Sciatic nerve (tissue), 2 donors: ENCODE measurements at places on chromosomes 2 and 18.

DNA sequence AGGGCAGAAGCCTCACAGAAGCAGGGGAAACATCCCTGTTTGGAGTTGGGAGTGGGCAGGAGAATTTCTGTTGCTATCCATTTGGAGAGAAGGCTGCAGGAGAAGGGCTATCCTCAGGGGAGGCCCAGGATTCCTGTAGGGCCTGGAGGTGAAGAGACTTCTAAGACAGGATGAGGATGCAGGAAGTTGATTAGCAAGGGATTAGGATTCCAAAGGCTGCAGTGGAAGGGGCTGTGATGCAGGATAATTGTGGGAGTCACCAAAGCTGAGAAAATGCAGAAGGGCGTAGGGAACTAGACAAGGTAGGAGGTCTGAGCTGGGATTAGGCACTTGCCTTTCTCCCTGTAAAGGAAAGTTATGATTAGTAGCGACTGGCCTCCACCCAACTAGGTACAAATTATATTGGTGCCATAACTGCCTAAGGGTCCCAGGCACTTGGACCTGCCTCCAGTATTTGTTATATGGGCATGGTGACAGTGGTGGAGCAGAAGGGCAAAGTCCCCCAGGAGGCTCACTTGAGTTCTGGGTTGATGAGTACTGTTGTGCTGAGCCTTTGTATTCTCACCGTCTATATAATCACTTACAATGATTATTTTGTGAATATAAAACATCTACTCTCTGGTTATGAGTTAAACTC lies 96.4 kb upstream of the MSTN start:
- no peak for DNase-seq

DNA sequence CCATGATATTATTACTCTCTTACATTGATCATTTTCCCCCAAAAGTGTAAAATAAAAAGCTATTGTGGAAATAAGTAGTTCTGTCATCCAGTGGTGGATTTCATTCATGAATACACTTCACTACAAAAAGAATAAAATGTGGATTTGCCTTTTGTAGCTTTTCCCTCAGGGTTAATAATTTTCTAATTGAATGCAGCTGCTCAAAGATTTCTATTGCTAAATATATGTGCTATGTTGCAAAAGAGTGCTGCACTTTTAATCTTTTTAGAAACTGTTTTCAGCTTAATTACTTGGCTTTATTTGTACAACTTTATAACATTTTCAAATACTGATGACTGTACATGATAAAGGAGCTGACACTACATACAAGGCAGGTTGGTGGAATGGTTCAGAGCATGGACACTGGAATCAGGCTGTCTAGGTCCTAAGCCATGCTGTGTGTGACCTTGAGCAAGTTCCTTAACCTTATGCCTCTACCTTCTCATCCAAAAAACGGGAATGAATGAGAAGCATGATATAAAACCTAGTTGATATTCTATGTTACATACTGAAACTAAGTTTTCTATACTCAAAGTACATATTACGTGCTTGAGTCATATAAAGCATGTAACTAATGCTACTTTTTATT lies 128.8 kb downstream of the THSD7B start:
- DNase-seq = no peak

- DNase-seq = no peak
These were observed 944.9 kb downstream of the CNTNAP5 start for GRCh38 chr2:124970030-124970429.

DNA sequence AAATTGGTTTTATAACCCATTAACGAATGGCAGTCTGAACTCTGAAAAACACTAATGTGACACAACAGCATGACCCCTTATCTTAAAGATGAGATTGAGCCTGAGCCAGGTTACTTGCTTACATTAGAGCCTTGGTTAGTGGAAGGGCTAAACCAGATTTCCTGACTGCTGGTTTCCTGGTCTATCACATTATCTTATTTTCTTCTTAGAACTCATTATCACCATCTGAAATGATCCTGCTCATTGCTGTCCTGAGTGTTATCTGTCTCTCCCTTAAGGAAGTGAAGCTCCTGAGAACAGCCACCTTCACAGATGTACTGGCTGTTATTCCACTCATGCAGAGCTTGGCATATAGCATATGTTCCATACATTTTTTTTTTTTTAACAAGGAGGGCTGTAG lies 9.0 kb upstream of the NRP2 start:
- no peak for DNase-seq

DNA sequence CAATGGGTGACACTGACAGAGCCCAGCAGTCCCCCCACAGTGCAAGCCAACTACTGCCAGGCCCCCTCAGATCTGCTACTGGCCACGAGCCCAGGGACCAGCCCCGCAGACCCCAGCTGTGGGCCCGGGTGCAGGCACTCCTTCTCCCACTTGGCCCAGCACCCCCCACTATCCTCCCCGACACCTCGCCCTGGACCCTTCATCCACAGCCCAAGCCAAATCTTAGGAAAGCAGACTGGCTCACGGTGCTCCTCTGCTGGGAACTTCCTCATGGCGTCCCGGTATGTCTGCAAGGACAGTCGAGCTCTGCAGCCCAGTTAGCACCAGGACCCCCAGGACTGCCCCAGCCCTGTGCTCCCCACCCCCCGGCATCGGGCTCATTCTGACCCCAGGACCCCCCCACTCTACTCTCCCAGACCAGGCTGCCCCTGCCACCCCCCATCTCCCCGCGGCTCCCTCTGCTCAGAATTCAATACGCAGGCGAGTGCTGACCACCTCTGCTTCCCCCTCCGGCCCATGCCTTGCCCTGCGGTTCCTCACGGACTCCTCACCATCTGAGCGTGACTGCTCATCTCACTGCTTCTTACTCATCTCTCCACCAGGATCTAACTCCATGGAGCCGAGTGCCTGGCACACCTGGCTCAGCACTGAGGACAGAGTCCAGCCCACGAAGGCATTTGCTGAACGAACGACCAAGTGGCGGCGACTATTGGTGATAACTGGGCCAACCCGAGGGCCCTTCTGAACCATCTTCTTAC lies 85.7 kb downstream of the PXDN start:
- DNase-seq = peak; percentile 53

- DNase-seq = no peak
These were observed 256.5 kb downstream of the CDH20 start for GRCh38 chr18:61589724-61590065.

DNA sequence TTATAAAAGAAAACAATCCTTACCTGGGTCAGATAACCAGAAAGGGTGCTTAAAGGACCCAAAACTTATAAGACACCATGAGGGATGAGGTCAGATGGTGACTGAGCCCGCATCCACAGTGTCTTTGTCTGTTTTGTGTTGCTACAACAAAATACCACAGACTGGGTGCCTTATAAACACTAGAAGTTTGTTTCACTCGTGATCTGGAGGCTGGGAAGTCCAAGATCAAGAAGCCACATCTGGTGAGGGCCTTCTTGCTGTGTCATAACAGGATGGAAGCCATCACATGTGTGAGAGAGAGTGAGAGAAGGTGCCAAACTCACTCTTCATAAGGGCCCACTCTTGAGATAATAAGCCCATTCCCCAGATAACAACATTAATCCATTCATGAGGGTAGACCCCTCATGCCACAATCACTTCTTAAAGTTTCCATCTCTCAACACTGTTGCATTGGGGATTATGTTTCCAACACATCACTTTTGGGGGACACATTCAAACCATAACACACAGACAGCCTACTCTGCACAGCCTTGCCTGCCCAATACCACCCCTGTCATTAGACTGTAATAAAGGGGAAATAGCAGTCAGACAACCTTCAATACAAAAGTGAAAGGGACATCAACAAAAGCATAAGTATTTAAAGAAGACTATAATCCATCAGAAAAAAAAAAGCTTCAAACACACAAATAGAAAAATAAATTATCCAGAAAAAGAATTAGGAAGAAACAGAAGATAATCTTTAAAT lies 249.8 kb downstream of the ANAPC1 start:
- no peak for DNase-seq

DNA sequence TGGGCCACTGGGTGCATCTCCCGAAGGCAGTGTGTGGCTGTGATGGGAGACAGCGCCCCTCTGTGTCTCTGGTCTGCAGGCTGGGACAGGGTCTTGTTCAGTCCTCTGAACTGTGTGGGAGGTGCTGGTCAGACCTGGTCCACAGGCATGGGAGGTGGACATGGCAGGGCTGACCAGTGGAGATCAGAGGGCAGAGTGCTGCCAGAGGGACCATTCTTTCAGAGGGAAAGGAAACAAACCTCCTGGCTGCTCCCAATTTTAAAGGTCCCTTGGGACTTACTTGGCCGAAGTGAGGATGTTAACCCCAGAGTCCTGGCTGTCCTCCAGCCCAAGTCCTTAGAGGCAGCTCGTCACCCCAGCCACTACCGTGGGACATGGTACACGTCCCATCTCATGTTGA lies 4.0 kb downstream of the CAPN13 start:
- DNase-seq = no peak

DNA sequence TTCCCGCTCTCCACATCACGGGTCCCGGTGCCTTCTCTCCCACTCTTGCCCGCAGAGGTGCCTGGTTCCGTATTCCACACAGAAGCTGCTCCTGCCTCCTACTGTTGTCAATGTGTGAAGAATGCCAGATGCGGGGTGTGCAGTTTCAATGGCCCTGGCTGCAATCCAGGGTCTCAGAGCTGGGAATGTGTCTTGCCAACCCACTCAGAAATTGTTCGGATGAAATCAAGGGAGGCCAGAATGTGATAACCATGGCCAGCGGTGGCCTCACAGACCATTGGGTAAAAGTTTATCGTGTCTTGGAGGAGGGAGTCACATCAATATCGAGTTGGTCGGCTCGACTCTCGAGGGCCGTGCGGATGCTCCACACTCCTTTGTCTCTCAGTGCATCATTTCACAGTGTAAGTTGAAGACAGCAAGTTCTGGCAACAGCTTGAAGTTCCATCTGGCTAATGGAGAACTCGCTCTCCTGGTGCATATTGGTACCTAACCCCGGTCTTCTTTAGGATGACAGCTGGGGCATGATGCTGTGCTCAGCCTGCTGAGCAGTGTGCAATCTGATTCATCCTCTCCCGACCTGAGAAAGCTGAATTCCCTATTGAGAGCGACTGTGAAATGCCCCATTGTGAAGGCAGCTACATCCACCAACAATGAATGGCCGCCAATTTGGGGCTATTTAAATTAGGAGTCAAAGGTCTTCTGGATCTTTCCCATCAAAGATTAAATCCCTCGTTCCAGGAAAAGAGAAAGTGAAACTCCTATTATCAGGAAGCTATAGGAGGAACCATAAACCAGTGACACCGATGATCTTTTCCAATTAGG lies 389.0 kb downstream of the SOX11 start:
- no peak for DNase-seq

- no peak for DNase-seq
These were observed 32.6 kb upstream of the LDAH start for GRCh38 chr2:20855456-20855855.

- no peak for DNase-seq
These were observed 40.6 kb downstream of the GPD2 start for GRCh38 chr2:156476850-156477206.

DNA sequence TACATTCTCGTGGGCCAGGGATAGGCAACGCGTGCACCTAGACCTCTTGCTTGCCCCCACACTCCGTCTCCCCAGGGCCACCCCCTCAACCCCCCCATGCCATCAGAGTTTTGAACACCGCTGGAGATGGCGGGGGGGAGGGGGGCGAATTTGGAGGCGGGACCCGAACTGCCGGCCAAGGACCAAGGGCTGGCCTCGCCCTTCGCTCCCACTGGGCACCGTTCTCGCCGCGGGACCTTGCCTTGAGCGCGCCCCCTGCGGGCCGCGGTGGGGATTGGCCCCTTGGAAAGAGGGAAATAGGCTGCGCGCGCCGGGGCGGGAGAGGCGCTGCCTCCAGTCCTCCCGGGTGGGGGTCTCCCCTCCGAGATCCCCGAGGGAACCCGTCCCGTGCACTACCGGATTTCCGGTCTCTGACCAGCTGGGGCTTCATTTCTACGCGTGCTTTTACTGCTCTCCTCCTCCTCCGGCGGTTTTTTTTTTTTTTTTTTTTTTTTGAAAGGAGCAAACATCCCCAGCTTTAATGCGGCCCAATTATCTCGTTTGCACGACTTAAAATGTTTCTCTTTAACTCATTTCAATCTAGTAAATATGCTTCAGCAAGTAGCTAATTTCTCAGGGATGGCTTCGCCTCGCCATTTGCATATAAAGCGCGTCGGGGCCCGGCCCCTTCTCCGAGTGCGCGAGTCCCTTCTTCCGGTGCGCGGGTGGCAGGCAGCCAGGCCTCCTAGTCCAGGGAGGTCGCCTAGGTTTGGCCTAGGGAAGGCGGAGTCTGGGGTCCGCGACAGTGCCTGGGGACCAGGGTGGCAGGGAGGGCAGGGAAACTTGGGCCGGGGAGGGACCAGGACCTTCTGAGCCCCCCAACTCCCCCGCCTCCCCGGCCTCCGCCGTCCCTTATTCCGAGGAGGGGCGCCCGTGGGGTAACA lies 10.0 kb upstream of the GBX2 start:
- DNase-seq = peak; percentile 60

DNA sequence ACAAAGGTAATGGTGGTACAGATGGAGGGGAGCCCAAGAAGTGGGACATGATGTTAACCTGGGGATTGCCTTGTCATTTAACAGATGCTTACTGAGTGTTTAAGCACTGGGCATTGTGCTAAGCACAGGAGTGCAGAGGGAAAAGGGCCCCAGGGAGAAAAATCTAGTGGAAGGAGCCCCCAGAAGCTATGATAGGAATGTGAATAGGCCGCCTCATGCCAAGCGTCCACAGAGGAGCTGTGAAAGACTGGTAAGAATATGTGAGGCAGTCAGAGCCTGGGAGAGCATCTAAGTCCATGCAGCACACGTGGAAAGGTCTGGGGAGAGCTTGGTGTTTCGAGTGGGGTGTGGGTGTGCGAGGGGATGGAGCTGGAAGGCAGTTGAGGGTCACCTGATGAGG lies 5.5 kb downstream of the ZNF532 start:
- peak; percentile 32 for DNase-seq

- no peak for DNase-seq
These were observed 316.8 kb upstream of the KCNH7 start for GRCh38 chr2:163155279-163155883.

DNA sequence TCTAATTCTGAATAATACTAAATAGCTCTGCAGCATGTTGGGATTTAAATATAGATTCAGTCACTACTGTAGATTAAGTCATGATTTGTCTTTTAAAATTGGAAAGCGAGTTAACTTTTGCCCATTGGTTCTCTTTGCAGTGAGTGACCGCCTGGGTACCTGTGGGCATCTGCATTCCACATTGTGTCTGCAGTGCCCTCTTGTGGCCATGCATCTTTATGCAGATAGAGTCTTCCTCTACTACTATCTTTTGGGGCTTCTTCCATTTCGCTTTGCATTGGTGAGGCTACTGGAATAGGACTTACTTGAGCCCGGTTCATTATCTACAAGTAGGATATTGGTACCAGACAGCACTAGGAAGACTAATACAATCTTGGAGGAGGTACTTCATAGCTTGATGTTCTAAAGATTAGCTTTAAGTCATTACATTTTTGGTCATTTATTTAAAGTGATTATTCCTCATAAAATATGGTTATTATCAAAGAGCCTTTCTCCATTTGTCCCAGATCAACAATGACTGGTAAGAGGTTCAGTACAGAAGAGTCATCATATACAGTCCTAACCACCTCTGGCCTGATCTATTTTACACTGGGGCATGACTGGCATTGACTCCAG lies 203.0 kb downstream of the SOCS6 start:
- peak; percentile 69 for DNase-seq

- DNase-seq = no peak
These were observed 22.4 kb downstream of the ARL6IP6 start for GRCh38 chr2:152740743-152741328.
